ENCODE measurements at places on chromosomes 2 and 18.

- no peak for DNase-seq
These were observed 352.0 kb downstream of the TNS1 start for GRCh38 chr2:217650716-217651360.

- no peak for DNase-seq
These were observed 190.4 kb downstream of the SPP2 start for GRCh38 chr2:234240917-234241316.

DNA sequence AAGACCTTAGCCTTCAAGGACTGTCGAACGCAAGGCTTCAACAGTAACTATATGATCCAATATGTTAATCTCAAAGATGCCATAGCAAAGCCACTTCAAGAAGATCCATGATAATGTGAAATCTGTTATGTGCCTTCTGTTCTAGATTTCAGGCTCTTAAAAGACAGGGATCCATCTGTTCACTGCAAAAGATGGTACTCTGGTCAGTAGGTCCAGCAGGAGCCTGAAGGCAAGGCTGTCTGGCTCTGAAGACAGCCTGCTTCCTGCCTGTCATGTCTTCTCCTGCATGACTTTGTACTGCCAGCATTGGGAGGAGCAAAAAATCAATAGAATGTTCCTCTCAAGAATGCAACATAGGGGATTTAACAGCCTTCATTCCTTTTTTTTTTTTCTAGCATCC, 270.8 kb upstream of the PARD3B start:
- DNase-seq = no peak

DNA sequence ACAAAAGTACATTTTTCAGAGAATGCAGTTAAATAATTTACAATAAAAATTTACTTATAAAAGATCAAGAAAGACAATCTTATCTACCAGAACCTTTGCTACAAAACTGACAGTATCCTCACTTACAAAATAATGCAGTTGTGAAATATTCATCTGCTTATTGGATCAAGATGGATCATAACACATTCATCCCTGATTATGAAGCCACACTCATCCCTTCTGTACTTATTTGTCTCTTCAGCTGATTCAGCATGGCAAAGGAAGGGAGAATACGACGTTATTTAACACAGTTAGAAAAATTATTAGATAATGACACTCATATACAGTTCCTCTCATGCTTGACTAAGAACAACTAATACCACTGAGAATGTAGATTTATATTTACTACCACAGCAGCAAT, 46.4 kb downstream of the TCF4 start:
- no peak for DNase-seq

DNA sequence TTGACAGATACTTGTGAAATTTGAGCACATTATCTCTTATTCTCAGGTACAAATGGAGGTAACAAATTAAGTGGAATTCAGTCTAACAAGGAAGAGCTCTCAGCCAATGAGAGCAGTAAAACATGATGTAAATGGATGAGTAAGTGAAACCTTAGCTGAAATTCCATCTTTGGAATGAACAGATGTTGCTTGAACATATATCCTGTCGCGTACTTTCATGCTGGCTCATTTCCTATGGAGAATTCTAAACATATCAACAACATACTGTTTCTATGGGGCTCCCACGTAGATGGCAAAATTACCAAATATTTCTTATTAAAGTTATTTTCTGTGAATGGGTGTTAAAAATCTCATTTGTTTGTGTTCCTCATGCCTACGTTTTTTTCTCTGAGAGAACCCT, 256.3 kb upstream of the LINC00305 start:
- no peak for DNase-seq

DNA sequence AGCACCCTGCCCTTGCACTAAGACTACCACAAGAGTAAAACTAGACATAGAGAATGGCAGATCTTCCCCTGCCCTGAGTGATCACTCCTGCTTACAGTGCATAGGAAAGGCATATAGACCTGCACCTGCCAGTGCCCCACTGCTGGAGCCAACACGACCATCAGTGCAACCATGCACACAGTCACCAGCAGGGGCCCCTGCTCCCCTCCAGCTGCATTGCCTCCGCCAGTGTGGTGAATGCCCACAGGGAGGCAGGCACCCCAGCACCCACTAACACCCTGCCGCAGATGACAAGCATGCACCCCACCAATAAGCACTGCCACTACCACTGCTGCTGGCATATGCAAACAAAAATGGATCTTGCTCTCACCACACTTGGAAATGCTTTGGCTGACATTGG, 478.8 kb downstream of the ADCYAP1 start:
- no peak for DNase-seq

- DNase-seq = no peak
These were observed 1529.5 kb downstream of the LRP1B start for GRCh38 chr2:140601342-140601741.

- no peak for DNase-seq
These were observed 30.9 kb downstream of the XDH start for GRCh38 chr2:31383471-31384153.

- no peak for DNase-seq
These were observed 177.0 kb downstream of the LDLRAD4 start for GRCh38 chr18:13395577-13395976.

DNA sequence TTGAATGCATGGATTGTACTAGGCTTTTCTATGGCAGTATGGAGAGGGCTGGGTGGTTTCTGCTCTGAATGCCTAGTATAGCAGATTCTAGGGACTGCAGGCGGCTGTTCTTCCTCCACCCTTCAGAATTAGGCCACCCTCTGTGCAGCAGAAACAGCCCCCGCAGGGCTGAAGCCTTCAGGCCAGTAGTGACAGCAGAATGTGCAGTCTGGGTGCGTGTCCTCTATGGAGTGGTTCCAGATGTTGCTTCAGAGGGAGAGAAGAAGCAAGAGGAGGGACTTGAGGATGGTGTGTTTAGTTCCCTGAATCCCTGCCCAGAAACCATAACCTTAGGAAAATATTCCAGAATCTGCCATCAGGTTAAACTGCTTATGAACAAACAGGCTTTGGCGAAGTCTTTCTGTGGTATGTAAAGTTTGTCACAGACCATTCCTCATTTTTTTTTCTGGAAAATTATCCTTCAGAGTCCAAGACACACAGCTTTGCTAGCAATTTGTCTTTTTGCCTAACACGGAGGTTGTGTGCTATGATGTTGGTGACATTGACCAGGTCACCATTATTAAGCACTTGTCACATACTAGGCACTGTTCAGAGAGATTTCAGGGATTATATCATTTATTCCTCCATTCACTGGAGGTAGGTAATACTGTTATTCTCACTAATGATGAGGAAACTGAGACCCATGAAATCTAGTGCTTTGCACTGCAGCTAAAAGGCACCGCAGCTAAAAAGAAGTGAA, 21.1 kb downstream of the CASP10 start:
- DNase-seq = no peak

GRCh38 chr2:26000561-26001082, 18.3 kb upstream of the KIF3C start:
- DNase-seq = no peak

DNA sequence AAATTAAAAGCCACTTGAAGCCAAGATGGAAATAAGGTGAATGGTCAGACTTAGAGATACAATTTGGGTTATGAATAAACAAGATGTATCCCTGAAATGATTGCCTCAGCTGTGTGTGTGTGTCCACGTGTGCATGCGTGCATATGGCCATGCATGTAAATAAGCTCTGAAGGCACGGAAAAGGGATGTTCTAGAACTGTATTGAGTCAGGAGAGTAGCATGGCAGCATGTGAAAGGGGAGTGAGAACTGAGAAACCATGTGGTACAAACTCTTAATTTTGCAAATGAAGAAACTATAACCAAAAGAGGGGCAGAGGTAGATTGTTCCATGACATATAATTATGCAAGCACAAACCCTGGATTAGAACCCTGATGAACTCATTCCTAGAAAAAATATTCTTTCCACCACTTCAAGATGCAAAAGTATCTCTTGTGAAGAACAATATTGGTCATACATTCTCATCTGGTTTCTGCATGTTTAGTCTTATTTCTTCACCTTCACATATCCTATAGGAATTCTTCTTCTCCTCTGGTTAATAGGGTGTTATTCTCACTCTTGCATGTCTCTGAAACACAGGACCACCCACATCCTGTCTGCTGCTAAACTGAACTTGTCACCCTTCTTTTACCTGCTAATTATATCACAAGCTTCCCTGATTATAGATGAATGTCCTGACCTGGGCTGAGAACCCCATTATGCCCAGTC, 455.8 kb downstream of the SETBP1 start:
- DNase-seq = no peak

GRCh38 chr2:68948710-68949109, 4.0 kb downstream of the GKN2 start:
- DNase-seq = no peak

- DNase-seq = no peak
These were observed 23.9 kb downstream of the PMAIP1 start for GRCh38 chr18:59923539-59924196.

All from stimulated activated CD8-positive, alpha-beta memory T cell treated with anti-CD3 and anti-CD28 coated beads, Interleukin-15, amount 100 ng/mL, for 24 hours (primary cell).